ENCODE measurements at places on chromosomes 4 and X.

DNA sequence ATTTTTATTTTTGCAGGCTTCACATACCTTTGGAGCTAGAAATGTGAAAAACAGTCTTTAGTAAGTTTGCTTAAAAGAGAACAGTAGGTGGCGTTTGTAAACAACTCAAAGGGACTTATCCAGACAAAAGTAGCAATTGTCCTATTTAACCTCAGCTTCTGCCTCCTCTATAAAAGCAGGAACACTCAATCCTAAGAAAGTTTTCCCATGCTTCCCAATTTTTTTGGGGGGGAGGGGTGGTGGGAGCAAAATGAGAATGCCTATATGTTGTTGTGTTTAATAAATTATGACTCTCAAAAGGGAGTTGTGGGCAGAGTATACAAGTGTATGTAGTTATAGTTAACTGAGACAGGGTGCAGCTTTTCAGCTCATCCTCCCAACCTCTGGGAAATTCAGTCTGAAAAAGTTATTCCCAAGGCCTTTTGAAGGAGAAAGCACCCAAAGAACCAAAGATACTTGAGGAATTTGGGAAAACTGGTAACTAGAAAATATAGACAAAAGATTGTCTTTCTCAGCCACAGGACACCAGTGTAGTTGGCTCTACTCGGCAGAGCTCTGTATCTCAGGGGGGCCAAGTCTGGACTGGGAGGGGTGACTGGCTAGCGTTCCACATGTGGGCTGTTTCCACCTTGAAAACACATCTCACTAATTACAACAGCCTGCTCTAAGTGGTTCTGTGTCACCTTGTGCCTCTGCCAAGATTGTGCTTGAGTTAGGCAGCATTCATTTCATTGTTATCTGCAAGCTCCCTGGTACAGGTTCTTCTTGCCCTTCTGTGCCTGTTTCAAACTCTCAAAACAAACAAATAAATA, 2.8 kb downstream of the SFRP2 start:
- DNase-seq = peak; percentile 45

DNA sequence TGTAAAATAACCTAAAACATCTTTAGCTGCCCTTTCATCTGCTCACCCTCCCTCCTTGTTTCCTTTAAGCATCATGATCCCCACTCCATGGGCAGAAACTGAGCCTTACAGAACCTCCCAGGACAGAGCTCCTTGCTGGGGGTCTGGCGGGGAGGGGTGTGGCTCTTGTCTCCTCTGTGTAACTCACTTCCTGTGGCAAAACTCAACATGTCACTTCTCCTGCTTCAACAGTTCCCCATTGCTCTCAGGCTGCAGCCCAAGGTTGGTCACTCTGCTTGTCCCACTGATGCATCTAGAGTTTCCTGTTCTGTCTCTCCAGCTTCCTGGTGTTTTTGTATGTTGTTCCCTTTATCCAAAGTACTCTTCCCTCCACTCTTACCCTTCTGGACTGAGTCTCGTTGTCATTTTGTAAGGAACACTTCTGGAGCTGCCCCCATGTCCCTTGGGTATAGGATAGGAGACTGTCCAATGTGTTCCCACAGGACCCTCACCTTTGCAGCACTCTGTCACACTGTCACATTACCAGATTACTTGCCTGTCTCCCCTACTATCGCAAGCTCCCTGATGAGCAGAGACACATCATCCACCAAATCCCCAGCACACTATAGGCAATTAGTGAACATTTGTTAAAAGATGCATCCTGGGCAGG, 19.6 kb downstream of the TMEM31 start:
- DNase-seq = peak; percentile 43

DNA sequence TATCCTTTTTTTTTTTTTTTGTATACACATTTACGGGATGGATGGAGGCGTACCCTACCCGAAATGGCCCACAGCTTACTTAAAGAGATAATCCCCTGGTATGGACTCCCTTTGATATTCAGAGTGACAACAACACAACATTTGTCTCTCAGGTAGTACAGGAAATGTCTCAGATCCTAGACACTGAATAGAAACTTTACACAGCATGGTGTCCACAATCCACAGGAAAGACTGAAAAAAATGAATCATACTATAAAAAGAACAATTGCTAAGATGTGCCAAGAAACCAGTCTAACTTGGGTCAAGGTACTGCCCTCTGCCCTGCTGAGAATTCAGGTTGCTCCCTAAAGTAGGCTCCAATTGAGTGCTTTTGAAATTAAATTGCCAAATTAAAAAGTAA, 100.8 kb upstream of the LANCL3 start:
- no peak for DNase-seq

DNA sequence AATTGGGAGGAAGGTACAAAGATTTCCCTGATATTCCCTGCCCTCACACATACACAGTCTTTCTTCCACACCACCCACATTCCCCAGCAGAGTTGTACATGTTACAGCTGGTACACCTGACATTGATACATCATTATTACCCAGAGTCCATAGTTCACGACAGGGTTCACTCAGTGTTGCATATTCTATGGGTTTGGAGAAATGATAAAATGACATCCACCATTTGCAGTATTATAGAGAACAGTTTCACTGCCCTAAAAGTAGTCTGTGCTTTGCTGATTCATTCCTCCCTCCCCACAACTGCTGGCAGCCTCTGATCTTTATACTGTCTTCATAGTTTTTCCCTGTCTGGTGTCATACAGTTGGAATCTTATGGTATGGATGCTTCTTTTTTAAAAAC, 15.0 kb downstream of the AGA start:
- no peak for DNase-seq

DNA sequence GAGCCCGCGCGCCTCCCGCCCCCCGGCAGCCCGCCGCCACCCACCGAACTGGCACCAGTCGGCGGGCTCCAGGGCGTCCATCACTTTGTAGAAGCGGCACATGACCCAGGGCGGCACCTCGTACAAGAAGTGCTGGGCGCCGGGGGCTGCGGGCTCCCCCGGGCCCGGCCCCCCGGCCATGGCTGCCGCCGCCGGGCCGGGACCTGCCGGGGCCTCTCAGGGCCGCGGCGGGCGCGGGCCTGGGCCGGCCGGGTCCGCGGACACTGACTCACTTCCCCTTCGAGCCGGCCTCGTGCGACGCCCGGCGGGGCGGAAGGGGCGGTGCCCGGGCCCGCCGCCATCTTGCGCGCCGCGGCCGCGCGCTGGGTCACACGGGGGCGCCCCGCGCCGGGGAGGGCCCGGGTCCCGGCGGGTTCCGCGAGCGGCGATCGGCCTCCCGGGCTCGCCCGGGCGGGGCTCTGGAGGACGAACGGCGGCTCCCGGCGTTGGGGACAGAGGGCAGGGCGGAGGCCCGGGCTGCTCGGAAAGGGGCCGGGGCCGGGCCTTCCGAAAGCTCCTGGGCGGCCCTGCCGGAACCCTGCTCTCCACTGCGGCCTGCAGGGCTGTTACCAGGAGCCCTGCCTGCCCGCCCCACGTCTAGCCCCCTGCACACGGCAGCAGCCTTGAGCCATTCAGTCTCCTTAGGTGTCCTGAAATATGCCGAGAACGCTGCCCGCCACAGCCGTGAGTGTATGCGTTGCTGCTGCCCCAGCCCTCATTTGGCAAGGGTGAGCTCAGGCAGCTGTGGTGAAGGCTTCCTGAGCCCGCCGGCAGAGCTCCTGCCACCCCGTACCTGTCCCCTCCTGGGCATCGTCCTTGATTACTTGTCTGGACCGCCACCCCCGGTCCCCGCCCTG, at the start of gene IRAK1:
Gene IRAK1, minus strand, starts transcription at position 270 of the 896 bp plus-strand sequence. Its CDS starts 90 bp downstream, at position 180.
- peak; percentile 60 for DNase-seq

DNA sequence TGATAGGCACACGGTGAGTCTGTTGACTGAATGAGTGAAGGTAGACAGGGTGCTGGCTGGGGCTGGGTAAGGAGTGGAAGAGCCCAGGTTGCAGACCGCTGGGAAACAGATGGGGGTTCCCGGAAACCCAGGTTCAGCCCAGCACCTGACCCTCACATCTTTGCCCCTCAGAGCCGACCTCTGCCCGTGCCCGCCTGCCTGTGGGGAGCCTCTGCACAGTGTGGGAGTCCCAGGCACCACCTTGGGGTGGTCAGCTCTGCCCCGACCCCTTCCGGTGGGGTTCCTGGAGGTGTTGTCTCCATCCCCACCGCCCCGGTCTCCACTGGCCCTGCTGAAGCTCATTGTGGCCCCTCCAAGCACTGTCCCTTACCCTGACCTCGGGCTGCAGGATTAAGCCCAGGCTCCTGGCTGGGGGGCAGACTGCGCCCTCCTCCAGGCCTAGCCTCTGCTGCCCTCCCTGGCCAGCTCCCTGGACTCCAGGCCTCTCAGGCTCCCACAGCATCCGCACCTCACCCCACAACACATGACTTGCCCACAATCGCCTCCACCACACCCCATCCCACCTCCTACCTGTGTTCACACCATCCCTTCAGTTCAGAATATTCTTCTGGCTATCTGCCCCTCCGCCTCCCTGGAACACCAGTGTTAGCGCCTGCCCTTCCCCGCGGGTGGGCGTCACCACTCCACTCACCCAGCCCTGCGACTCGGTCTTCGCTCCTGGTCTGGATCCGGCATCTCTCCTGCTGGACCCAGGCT, 21.4 kb downstream of the HMX1 start:
- no peak for DNase-seq

DNA sequence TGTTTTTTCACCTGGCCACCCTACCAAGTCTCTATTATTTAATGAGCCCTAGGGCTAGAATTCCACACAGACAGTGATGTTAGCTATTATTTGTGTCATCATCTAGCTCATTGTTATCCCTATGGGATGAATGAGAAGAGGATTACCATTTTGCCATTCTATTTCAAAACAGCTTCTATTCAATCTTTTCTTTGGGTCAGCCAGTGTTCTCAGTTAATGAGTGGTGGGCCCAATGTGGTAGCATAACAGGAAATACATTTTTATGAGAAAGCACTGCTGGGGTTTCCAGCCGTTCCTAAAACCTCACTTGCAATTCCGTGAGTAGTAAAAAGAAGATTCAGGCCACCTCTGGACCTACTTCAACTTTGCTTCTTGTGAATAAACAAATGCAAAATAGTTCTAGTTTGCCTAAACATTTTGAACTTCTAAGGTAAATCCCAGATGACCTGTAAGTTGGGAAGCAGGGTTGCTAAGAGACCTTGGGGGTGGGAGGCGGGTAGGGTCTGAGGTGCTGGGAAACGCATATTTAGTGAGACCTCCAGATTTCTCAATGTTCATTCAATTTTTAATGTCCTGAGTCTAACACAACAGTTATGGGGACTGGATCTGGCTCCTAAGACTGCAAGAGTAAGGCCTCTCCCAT, 24.8 kb upstream of the CYP2U1 start:
- DNase-seq = no peak

DNA sequence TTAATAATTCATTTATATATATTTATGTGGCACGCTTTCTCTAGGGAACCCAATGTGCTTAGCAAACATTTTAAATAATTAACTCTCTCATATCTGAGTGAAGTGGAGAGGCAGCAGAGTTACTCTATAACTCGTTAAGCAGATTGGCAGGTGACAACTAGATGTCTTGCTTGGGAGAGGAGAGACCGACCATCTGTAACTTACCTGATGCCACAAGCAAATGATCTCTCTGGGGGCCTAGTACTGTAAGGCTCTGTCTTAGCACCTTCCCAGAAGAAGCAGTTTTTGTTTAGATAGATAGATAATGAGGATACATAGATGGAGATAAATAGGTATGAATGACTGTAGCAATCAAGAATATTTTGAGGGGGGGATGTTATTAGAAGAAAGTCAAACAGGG, 11.9 kb upstream of the SEL1L3 start:
- no peak for DNase-seq

Data from fibroblast of pulmonary artery (primary cell).